Activated naive CD8-positive, alpha-beta T cell treated with anti-CD3 and anti-CD28 coated beads for 36 hours (primary cell): ENCODE measurements at places on chromosomes 4 and X. TPM values are rescaled to one million over a fixed set of nuclear protein-coding genes. Genes with fewer than 3 reads are reported as not detected.

- no peak for DNase-seq
- no peak overlapping the region for H3K4me3 ChIP-seq
- H3K36me3 ChIP-seq: no peaks in the 10 kb centered on the region
- peaks cover 5% of the 10 kb centered on the region for H3K4me1 ChIP-seq
Measured at GRCh38 chr4:47505666-47506065, 20.6 kb downstream of the ATP10D start.

CFAP99 gene
- not detected for total RNA-seq

DNA sequence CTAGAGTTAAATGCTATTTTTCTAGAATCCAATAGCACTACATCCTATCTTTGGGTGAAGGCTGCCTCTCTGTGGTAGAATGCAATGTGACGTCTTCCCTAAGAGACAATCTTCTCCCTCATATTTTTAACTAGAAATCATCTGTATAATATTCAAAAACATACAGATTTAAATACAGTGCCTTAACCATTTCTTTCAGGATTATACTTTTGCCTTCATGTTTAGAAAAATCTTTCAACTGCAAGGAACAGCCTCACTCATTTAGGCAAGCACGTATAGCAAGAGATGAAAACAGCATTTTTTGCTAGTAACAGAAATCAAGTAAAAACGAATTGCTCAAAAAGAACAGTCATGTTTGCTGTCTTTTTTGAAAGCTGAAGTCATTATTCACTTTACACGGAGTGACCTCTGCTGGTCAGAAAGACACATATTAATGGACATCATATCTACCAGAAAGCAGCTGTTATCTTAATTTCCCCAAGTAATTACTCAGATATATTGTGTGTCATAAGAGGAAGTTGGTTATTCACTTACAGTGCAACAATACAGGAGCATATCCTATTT is 422.3 kb downstream of the STPG2 start:
- no peaks in the 10 kb centered on the region for H3K36me3 ChIP-seq
- H3K27me3 ChIP-seq: no peaks in the 10 kb centered on the region
- no peak overlapping the region for H3K4me3 ChIP-seq
- no peak for DNase-seq
- H3K4me1 ChIP-seq: no peaks in the 10 kb centered on the region
- H3K27ac ChIP-seq: no peak overlapping the region

- no peak overlapping the region for H3K27ac ChIP-seq
- H3K4me3 ChIP-seq: no peak overlapping the region
- peaks cover 4% of the 10 kb centered on the region for H3K27me3 ChIP-seq
- peaks cover 3% of the 10 kb centered on the region for H3K4me1 ChIP-seq
- no peaks in the 10 kb centered on the region for H3K36me3 ChIP-seq
Measured at GRCh38 chr4:3386526-3386925, 55.2 kb upstream of the HGFAC start.

DNA sequence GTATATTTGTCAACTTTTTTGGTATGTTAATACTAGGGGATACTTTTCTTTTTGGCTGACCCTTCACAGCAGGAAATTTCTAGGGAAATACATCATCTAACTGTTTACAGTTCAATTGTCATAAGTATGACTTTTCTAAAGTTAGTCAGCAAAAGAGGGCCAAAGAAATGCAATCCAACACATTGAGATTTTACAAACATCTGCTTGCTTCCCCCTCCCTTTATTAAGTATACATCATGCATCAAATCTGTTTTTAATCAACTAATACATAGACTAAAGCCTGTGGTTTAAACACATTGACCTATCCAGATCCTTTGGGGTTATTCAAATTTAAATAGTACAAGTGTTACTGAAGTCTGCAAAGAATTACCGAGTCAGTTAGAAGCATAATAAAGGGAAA is 93.9 kb downstream of the MID1 start:
- no peaks in the 10 kb centered on the region for H3K4me1 ChIP-seq
- H3K27me3 ChIP-seq: peaks cover 6% of the 10 kb centered on the region
- no peak overlapping the region for H3K27ac ChIP-seq
- no peaks in the 10 kb centered on the region for H3K36me3 ChIP-seq
- no peak overlapping the region for H3K4me3 ChIP-seq

- no peak overlapping the region for H3K27ac ChIP-seq
- no peaks in the 10 kb centered on the region for H3K36me3 ChIP-seq
- H3K4me3 ChIP-seq: no peak overlapping the region
- no peaks in the 10 kb centered on the region for H3K4me1 ChIP-seq
- H3K27me3 ChIP-seq: no peaks in the 10 kb centered on the region
Measured at GRCh38 chrX:50615570-50616158, 145.0 kb upstream of the DGKK start.

RHOXF1 gene
- not detected for total RNA-seq

- H3K36me3 ChIP-seq: no peaks in the 10 kb centered on the region
- no peak for DNase-seq
- H3K27ac ChIP-seq: no peak overlapping the region
- no peaks in the 10 kb centered on the region for H3K4me1 ChIP-seq
Measured at GRCh38 chrX:115419069-115419468, 129.6 kb downstream of the LUZP4 start.

GRCh38 chr4:76654791-76655190 is 219.8 kb downstream of the SHROOM3 start:
- H3K27ac ChIP-seq: no peak overlapping the region
- H3K4me1 ChIP-seq: no peaks in the 10 kb centered on the region
- no peaks in the 10 kb centered on the region for H3K36me3 ChIP-seq
- H3K27me3 ChIP-seq: no peaks in the 10 kb centered on the region
- H3K4me3 ChIP-seq: no peak overlapping the region

DNA sequence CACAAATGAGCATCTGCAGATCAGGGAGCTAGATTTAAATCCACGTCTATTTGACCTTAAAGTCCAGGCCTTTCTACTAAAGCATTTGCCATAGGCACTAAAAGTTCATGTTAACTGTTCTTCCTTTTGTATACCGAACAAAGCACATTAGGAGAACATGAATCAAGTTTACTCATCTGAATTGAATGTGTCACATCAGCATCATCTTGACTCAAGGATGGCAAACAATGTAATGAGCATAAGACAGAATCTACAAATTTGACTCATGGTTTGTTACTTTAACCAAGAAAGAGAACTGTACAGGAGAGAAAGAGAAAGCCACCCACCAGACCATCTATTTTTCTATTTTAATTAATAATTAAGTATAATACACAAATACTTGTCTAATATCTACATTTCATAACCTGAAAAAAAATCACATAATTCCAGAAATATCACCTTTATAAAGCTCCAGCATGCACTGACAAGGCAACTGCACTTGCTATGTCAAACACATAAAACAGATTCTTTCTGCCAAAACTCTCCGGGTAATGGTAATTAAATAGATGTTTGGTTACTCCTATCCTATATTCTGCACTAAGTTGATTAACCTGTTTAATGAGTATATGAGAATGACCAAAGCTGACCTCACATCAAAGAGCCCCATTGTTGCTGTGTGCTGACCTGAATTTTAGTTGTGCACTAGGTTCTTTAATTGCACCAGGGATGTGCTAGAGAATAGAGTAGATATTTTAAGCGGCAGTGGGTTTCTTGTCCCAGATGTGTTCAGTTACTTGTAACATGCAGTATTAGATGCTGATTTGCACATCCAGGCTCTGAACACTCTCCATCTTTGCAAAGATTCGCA is 42.5 kb upstream of the LEF1 start:
- no peaks in the 10 kb centered on the region for H3K27me3 ChIP-seq
- H3K36me3 ChIP-seq: peaks cover 6% of the 10 kb centered on the region
- peaks cover 16% of the 10 kb centered on the region for H3K4me1 ChIP-seq
- no peak overlapping the region for H3K27ac ChIP-seq
- DNase-seq: no peak

ALAS2 gene
- total RNA-seq: not detected

DNA sequence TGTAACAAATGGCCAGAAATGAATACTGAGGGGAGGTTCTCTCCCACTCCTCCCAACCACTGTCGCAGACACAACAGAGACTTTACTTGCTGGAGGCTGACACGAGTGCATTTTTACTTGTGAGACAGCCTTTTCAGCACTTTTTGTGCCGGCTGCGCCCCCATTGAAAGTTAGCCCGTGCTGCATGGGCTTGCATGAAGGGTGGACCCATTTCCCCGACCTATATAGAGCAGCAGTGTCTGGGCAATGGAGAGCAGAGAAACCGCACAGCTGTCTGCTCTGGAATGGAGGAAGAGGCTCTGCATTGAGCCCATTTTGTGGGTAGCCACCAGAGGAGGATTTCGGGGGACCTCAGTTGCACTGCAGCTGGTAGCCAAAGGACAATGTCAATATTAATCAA is 208.8 kb downstream of the UGT8 start:
- H3K27me3 ChIP-seq: peaks cover 24% of the 10 kb centered on the region
- H3K4me3 ChIP-seq: no peak overlapping the region
- peaks cover 2% of the 10 kb centered on the region for H3K4me1 ChIP-seq
- H3K27ac ChIP-seq: no peak overlapping the region
- H3K36me3 ChIP-seq: no peaks in the 10 kb centered on the region

CFP gene
- 0.90 TPM for total RNA-seq

GRCh38 chr4:120858776-120859175 is 63.8 kb downstream of the PRDM5 start:
- no peak overlapping the region for H3K4me3 ChIP-seq
- peaks cover 3% of the 10 kb centered on the region for H3K27me3 ChIP-seq
- H3K27ac ChIP-seq: no peak overlapping the region

- peaks cover 32% of the 10 kb centered on the region for H3K4me1 ChIP-seq
- no peaks in the 10 kb centered on the region for H3K27me3 ChIP-seq
- H3K36me3 ChIP-seq: peaks cover 63% of the 10 kb centered on the region
Measured at GRCh38 chr4:77893451-77893850, 30.8 kb downstream of the MRPL1 start.

- no peaks in the 10 kb centered on the region for H3K4me1 ChIP-seq
- no peak overlapping the region for H3K4me3 ChIP-seq
- no peaks in the 10 kb centered on the region for H3K36me3 ChIP-seq
- H3K27ac ChIP-seq: no peak overlapping the region
Measured at GRCh38 chr4:154205471-154205870, 286.1 kb downstream of the DCHS2 start.

DNA sequence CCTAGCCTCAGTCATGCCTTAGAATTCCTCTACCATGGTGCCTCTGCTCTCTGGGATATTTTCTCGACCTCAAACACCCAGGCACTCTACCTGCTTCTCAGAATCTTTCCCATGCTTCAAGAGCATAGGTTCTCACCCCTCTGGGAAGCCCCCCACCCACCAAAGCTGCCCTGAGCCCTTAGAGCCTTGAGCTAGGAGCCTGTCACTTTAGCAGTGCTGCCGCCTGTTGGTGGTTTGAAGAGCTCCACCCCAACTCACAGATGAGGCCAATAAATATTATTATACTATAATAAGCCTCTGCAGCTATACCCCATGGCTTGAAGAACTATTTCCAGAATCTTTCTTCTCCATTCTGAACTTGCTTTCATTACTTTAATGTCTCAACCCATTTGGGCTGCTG is 109.7 kb downstream of the RTL5 start:
- DNase-seq: no peak
- H3K36me3 ChIP-seq: no peaks in the 10 kb centered on the region
- peaks cover 40% of the 10 kb centered on the region for H3K27me3 ChIP-seq
- H3K27ac ChIP-seq: no peak overlapping the region

- no peaks in the 10 kb centered on the region for H3K27me3 ChIP-seq
- H3K4me1 ChIP-seq: no peaks in the 10 kb centered on the region
- no peak overlapping the region for H3K4me3 ChIP-seq
- no peaks in the 10 kb centered on the region for H3K36me3 ChIP-seq
Measured at GRCh38 chr4:13782231-13782630, 154.7 kb upstream of the BOD1L1 start.

DNA sequence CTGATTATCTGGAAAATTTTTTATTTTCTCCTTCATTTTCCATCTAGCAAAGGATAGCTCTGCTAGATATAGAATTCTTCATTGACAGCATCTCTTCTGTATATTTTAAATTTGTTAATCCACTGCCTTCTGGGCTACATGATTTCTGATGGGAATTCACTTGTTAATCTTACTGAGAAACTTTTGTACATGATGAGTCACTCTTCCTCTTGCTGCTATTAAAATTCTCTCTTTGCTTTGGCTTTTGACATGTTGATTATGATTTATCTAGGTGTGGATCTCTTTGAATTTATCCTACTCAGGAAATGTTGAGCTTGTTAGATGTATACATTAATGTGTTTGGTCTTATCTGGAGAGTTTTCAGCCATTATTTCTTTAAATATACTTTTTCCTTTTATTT is 27.5 kb downstream of the OR13H1 start:
- no peaks in the 10 kb centered on the region for H3K4me1 ChIP-seq
- peaks cover 9% of the 10 kb centered on the region for H3K27me3 ChIP-seq
- no peak overlapping the region for H3K4me3 ChIP-seq
- no peak for DNase-seq
- H3K27ac ChIP-seq: no peak overlapping the region

- no peak overlapping the region for H3K4me3 ChIP-seq
- H3K27me3 ChIP-seq: peaks cover 4% of the 10 kb centered on the region
- DNase-seq: no peak
- H3K4me1 ChIP-seq: no peaks in the 10 kb centered on the region
- no peaks in the 10 kb centered on the region for H3K36me3 ChIP-seq
- H3K27ac ChIP-seq: no peak overlapping the region
Measured at GRCh38 chr4:113086172-113086695, 36.8 kb downstream of the ANK2 start.

GRCh38 chrX:38882894-38883626 is 81.8 kb downstream of the MID1IP1 start:
- no peak overlapping the region for H3K4me3 ChIP-seq
- peaks cover 16% of the 10 kb centered on the region for H3K4me1 ChIP-seq

GRCh38 chr4:6377626-6378492 is 94.6 kb downstream of the PPP2R2C start:
- DNase-seq: no peak
- H3K27ac ChIP-seq: no peak overlapping the region
- no peaks in the 10 kb centered on the region for H3K36me3 ChIP-seq
- H3K27me3 ChIP-seq: peaks cover 28% of the 10 kb centered on the region
